Glomerular endothelial cell (primary cell): ENCODE measurements at places on chromosomes 13 and 19. TPM values are rescaled to one million over a fixed set of nuclear protein-coding genes. Genes with fewer than 3 reads are reported as not detected.

Gene OSCAR
- total RNA-seq: not detected in 2 replicates

Gene C19orf53
- 200 and 202 TPM in 2 replicates for total RNA-seq

Gene ZNF93
- total RNA-seq: 9.2 and 17.7 TPM in 2 replicates

Gene KLK4
- not detected in 2 replicates for total RNA-seq
